Effector memory CD4-positive, alpha-beta T cell (primary cell): ENCODE measurements at places on chromosomes 6 and 20.

- DNase-seq = no peak
Measured at GRCh38 chr6:97626671-97627441, 343.8 kb upstream of the MMS22L start.

DNA sequence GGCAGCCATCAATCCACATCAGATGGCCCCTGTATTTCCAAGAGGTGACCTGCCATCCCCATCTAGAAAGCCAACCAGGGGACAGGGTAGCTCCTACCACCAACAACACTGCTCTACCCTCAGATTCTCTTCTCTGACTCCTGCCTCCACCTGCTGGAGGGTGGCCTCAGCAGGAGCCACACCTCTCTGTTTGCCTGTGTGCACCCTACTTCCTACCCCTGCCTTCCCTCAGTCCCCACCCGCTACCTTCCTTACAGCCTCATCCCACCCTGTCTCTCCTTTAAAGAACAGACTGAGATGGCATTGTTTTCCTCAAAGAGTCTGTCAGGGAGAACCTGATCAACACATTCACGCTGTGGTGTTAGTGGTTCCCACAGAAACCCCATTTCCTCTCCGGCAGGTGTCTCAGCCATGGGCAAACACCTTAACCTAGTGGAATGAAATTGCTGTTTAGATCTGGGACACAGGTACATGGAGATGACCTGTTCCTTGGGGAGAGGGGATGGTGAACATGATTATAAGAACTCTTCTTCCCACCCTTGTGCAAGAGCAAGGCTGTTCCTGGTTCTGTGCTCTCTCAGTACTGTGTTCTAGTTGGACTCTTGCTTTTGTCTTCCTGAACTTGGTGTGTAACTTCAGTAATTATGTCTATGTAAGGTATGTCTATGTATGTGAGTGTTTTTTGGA lies 1.8 kb downstream of the ENTPD6 start:
- DNase-seq = peak; percentile 21

DNA sequence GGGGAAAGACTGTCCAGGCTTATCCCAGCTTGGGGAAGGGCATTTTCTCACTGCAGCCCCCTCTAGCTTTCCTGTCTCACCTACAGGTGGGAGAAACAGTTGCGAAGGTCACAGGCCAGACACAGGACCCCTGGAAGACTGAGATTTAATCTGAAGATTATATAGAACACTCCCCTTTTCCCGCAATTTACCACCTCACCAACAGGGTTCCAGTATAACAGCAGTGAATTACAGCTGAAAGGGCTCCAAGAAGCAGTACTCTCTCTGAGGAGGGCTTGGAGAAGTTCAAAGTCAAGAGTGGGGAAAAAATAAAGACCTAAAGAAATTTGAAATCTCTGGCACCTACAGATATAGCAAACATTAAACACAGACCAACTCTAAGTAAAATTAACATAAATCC lies 111.9 kb downstream of the ANKRD60 start:
- no peak for DNase-seq

DNA sequence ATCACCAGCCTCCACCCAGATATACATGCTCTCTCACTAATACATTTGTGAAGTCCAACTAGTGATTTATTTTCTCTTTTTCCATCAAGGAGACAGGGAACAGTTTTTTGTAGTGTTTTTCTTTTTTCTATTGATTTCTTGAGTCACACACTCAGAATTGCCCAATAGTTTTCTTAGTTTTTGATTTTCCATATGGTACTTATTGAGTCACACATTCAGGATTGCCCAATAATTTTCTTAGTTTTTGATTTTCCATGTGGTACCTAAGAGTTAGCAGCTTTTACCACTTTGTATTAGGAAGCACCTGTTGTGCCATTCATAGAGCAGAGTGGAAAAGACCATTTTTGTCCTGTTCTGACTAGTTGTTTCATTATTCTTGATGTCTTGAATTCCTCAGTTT lies 1268.8 kb downstream of the EPHA7 start:
- no peak for DNase-seq

GRCh38 chr6:42294759-42295158 lies 77.1 kb upstream of the MRPS10 start:
- DNase-seq = no peak

GRCh38 chr20:38405132-38405531 lies 30.0 kb downstream of the SNHG17 start:
- DNase-seq = no peak

DNA sequence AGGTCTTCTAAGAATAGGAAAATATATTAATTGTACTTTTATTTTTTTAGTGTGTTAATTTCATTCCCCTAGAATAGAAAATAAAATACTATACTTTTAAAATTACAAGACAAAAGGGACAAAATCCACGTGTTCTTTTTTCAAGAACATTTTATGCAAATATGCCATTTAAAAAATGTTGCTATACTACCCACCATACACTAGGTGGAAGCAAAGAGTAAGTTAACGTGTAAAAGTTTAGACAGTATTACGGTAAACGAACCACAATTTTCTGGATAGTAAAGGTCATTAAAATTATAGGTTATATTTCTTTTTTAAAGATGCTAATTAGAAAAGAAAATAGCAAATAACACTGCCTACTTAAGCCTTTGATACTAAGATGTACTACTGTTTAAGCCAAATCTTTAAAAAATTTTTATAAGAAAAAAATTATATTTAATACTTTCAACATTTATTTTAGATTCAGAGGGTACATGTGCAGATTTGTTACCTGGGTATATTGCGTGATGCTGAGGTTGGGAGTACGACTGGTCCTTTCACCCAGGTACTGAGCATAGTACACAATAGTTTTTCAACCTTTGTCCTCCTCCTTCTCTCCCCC lies 287.6 kb downstream of the PHF3 start:
- DNase-seq = no peak

GRCh38 chr6:25481267-25481666 lies 170.7 kb upstream of the SCGN start:
- no peak for DNase-seq

GRCh38 chr20:18743665-18744440 lies 69.7 kb upstream of the SCP2D1 start:
- DNase-seq = no peak

GRCh38 chr6:5707281-5708045 lies 299.3 kb downstream of the NRN1 start:
- no peak for DNase-seq

DNA sequence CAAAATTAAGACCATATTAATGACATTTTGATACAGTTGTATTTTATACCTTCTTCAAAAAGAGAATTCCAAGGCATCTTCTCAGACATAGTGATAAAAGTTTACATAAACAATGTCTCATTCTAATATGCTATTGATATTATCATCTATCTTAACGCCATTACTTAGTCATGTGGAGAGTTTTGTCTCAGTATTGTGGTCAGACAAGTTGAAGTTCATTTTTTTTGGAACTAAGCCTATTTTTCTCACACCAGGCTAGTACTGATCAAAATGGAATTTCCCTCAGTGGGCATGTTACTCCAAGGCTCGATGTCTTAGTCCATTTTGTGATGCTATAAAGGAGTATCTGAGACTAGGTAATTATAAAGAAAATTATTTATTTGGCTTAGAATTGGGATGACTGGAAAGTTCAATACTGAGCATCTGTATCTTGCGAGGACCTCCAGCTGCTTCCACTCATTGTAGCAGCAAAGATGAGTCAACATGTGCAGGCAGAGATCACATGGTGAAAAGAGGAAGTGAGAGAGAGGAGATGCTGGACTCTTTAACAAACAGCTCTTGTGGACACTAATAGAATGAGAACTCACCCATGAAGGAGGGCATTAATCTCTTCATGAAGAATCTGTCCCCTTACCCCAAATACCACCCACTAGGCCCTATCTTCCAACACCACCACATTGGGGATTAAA lies 825.5 kb upstream of the MANEA start:
- DNase-seq = no peak
